ENCODE measurements at places on chromosomes 6 and 20.

- no peak for DNase-seq
These were observed 19.3 kb downstream of the CYP24A1 start for GRCh38 chr20:54154439-54154838.

- no peak for DNase-seq
These were observed 58.2 kb downstream of the BMP7 start for GRCh38 chr20:57208198-57208597.

- no peak for DNase-seq
These were observed 126.7 kb downstream of the IRF4 start for GRCh38 chr6:518218-518617.

DNA sequence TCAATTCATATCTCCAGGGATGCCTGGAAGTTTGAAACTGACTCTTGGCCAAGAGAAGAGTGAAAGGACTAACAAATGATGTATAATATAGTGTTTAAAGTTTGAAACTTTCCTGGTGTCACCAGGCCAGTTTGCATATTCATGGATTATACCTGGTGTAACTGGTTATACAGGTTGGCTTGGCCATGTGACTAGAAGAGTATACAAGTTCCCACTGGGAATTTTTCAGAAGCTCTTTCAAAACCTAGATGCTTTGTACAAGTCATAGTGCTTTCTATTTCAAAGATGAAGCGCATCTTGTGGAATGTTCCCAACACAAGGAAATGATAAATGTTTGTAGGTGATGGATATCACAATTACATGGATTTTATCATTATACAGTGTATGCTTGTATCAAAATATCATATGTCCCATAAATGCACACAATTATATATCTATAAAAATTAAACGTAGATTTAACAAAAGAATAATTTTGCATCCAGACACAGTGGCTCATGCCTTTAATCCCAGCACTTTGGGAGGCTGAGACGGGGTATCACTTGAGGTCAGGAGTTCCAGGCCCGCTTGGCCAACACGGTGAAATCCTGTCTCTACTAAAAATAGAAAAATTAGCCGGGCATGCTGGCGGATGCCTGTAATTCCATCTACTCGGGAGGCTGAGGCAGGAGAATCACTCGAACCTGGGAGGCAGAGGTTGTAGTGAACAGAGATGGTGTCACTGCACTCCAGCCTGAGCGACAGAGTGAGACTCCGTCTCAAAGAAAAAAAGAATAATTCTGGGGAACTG is 1420.2 kb downstream of the GRIK2 start:
- no peak for DNase-seq

All from fibroblast of the conjunctiva (primary cell).